Natural killer cell (primary cell): ENCODE measurements at places on chromosomes 6 and 20. TPM values are rescaled to one million over a fixed set of nuclear protein-coding genes. Genes with fewer than 3 reads are reported as not detected.

ECT2L gene
- 0.12 TPM for total RNA-seq

FILIP1 gene
- total RNA-seq, result not detected

ANKRD66 gene
- not detected for total RNA-seq

PACRG gene
- total RNA-seq, result not detected

NRN1 gene
- not detected for total RNA-seq

DNA sequence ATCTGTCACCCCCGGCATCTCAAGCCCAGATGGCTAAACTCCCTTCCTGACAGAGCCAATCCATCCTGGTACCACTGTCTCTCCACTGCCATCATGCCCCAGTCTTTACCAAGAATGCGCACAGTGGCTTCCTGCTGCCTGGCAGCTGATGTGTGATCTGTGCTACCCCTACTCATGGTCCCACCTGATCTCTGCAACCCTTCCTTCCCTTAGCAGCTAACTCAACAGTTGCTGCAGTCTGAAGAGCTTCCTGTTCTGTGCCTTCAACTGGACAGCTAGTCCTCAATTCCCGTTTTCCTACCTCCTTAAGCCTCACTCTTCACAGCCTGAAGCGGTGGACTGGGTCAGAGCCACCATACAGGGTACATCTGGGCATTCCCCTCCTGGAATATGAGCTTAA lies 7.6 kb upstream of the FAM83C start:
- DNase-seq, result no peak

GRCh38 chr20:23971310-23971709 lies 17.3 kb downstream of the GGTLC1 start:
- no peak for DNase-seq

GRCh38 chr6:102485480-102485879 lies 1092.0 kb downstream of the GRIK2 start:
- DNase-seq, result no peak

DNA sequence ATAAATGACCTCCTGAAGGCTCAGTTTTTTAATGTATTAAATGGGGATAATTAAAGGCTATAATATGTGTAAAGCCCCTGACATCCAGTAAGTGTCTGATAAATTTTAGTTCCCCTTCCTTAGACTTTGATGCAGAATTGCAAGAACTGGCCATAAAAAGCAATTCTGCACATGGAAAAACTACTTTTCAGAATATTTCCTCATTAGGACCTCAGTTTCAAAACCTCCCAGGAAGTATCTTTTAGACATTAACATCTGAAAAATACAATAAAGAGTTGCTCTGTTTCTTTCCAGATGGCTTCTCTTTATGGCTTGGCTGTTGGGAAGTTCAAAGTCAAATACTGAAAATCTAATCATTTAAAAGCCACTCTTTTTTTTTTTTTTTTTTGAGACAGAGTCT lies 106.3 kb upstream of the ZNF217 start:
- DNase-seq, result no peak

- DNase-seq, result no peak
Measured at GRCh38 chr20:53202777-53203176, 230.6 kb downstream of the TSHZ2 start.

GRCh38 chr6:93962566-93962965 lies 543.2 kb upstream of the EPHA7 start:
- no peak for DNase-seq
